ENCODE measurements at places on chromosomes 7 and 10.

- H3K4me3 ChIP-seq: no peak within 1 kb of the TSS
- H3K36me3 ChIP-seq: no peaks in the 10 kb centered on the region
Measured at GRCh38 chr10:61662794-61663259, at the start of gene CABCOCO1. Gene CABCOCO1 (plus strand): TSS chr10:61662929. CDS start chr10:61662973, 44 bp downstream.

- DNase-seq: peak; percentile 17
- peaks cover 26% of the 10 kb centered on the region for H3K36me3 ChIP-seq
- H3K4me1 ChIP-seq: peaks cover 36% of the 10 kb centered on the region
- peak overlapping the region; percentile 99 for H3K4me3 ChIP-seq
Measured at GRCh38 chr7:87218796-87219544, 562 bp downstream of the TMEM243 start.

DNA sequence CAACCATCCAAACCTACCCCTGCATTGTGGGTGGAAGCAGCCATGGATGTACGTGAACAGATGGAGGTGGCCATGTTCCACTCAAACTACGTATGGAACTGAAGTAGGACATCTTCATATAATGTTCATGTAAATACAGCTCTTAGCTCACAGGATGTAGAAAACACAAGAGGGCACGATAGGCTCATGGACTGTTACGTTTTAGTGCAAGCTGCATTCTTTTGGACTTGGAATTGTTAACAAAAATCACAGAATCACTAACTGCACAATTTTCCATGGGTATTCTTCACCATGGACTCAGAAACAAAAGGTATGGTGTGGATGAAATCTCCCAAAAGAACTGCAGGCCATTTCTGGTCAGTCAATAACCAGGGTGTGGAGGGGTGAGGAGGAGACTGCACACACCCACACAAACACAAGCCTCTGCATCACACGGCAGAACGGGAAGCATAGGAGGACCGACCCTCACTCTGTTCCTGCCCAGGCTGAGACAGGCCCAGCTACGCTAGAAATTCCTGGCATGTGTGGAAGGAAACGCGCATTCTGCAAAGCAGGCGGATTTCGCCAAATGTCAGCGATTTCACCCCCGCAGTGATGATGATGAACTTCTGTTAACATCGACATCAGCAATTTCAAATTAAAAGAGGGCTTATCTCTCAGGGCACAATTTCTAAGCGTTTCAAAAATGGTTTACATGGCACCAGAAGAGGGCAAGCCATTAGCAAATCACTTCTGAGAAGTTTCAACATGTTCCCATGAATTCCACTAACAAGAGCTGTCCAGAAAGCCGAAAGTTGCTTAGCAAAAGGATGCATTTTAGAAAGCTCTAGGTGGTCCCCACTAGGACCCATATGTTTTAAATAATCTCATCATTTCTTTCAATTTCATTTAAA lies 149.0 kb downstream of the TNS3 start:
- no peak for DNase-seq
- H3K27me3 ChIP-seq: no peaks in the 10 kb centered on the region
- H3K27ac ChIP-seq: no peak overlapping the region
- no peak overlapping the region for H3K4me3 ChIP-seq

DNA sequence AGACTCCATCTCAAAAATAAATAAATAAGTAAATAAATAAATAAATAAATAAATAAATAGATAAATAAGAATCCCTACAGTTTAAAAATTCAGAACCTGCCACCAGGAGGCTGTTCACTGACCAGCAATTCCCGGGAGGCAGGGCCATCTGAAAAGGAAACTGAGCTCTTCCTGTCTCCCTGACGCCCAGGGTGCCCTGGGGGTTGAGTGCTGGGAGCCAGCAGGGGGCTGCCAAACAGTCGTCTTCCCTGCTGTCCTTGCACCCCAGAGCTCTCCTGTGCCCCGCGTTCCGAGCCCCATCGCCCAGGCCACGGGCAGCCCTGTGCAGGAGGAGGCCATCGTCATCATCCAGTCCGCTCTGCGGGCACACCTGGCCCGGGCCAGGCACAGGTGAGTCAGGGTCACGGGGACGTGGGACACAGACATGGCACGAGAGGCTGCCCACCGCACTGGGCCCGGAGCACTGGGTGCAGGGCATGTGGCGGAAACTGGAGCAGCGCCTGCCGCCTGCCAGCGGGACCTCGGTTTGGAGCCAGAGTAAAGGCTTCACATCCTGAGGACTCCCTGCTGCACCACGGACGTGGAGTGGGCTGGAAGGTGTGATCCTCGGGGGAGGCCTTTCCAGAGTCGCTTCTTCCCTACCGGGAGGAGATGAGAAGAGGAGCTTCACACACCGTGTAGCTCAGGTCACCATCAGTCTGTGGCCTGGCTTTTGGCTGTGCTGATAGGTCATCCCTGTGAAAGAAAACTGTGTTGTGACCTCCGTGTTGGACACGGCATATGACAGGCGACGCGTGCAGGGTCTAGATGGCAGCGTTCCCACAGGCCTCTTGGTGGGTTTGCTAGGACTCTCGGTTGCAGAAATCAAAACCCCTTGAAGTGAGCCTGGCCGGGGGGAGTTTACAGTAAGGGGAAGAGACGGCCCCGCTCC lies 25.9 kb upstream of the TTYH3 start:
- no peaks in the 10 kb centered on the region for H3K27me3 ChIP-seq
- H3K4me3 ChIP-seq: no peak overlapping the region
- no peaks in the 10 kb centered on the region for H3K36me3 ChIP-seq
- peaks cover 3% of the 10 kb centered on the region for H3K4me1 ChIP-seq
- H3K27ac ChIP-seq: no peak overlapping the region

DNA sequence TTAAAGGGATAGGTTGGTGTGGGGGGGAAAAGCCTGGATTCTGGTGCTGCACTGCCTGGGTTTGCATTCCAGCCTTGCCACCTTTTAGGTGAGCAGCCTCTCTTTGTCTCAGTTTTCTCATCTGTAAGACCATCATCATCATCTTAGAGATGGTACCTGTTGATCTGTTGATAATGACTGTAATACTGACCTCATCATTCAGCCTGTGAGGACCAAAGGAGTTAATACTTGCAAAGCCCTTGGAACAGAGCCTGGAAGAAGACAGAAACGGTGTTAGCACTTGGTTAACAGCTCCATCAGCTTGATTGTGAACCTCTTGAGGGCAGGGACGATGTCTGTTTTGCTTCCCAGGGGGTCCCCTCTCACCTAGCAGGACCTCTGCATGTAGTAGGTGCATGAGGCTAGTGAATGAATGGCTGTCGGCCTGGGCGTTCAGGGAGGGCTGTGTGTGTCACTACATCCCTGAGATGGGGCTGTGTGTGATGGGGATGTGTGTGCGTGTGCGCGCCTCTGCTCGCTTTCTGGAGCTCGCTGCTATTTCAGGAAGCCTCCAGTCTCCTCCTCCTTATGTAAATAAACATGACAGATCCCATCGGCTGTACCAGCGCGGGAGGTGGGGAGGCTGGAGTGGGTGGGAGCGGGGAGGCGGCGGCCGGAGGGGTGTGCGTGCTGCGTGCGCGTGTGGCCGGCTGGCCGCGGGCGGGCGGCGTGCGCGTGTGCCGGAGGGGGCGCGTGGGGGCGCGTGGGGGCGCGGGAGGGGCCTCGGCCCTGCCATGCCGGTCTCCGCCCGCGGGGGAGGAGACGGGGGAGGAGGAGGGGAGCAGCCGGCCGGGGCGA lies 61.2 kb downstream of the NEURL1 start:
- no peak overlapping the region for H3K27ac ChIP-seq
- no peaks in the 10 kb centered on the region for H3K36me3 ChIP-seq
- H3K4me3 ChIP-seq: peak overlapping the region; percentile 58
- DNase-seq: peak; percentile 17
- H3K27me3 ChIP-seq: peaks cover 10% of the 10 kb centered on the region
- peaks cover 24% of the 10 kb centered on the region for H3K4me1 ChIP-seq

GRCh38 chr7:149883452-149883861 lies 9.7 kb downstream of the ATP6V0E2 start:
- peaks cover 7% of the 10 kb centered on the region for H3K4me1 ChIP-seq
- no peak overlapping the region for H3K4me3 ChIP-seq
- H3K36me3 ChIP-seq: peaks cover 6% of the 10 kb centered on the region
- H3K27me3 ChIP-seq: no peaks in the 10 kb centered on the region
- H3K27ac ChIP-seq: peak overlapping the region; percentile 24
- peak; percentile 48 for DNase-seq

GRCh38 chr7:70589590-70589989 lies 542.4 kb upstream of the GALNT17 start:
- no peaks in the 10 kb centered on the region for H3K4me1 ChIP-seq
- H3K4me3 ChIP-seq: no peak overlapping the region
- no peak for DNase-seq
- H3K27me3 ChIP-seq: peaks cover 4% of the 10 kb centered on the region
- no peaks in the 10 kb centered on the region for H3K36me3 ChIP-seq
- no peak overlapping the region for H3K27ac ChIP-seq

- no peak overlapping the region for H3K4me3 ChIP-seq
- H3K4me1 ChIP-seq: peaks cover 40% of the 10 kb centered on the region
- H3K27ac ChIP-seq: no peak overlapping the region
- DNase-seq: no peak
- H3K27me3 ChIP-seq: no peaks in the 10 kb centered on the region
Measured at GRCh38 chr7:105036217-105037168, 22.5 kb downstream of the KMT2E start.

DNA sequence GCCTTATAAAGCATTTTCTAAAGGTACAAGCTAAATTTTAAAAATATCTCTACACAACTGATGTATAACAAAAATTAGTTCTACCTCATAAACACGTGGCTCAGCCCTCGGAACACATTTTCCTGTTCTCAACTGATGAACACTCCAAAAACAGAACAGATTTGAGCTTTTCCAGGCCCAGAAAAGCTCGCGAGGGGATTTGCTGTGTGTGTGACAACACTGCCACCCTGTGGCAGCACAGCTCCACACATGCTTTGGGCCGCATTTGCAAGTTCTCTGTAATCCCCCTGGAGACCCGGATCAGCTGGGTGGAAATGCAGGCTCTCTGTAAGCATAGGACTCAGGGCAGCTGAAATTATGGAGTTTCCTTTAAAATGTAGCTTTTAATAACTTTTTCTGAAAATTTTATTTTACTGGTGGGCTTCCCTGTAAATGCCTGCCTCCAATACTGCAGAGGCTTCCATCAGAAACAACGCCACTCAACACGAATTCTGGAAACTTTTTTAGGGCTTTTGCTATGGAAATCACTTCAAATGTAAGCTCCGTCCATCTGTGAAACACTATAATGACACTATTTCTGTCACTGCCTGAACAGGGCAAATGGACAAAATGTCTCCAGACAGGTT lies 155.5 kb downstream of the COBL start:
- DNase-seq: peak; percentile 25
- H3K4me1 ChIP-seq: peaks cover 16% of the 10 kb centered on the region
- no peak overlapping the region for H3K4me3 ChIP-seq
- peaks cover 34% of the 10 kb centered on the region for H3K27me3 ChIP-seq
- H3K27ac ChIP-seq: no peak overlapping the region
- H3K36me3 ChIP-seq: no peaks in the 10 kb centered on the region

GRCh38 chr7:135091717-135092116 lies 56.2 kb upstream of the TMEM140 start:
- no peak for DNase-seq
- no peaks in the 10 kb centered on the region for H3K27me3 ChIP-seq
- H3K4me3 ChIP-seq: no peak overlapping the region

DNA sequence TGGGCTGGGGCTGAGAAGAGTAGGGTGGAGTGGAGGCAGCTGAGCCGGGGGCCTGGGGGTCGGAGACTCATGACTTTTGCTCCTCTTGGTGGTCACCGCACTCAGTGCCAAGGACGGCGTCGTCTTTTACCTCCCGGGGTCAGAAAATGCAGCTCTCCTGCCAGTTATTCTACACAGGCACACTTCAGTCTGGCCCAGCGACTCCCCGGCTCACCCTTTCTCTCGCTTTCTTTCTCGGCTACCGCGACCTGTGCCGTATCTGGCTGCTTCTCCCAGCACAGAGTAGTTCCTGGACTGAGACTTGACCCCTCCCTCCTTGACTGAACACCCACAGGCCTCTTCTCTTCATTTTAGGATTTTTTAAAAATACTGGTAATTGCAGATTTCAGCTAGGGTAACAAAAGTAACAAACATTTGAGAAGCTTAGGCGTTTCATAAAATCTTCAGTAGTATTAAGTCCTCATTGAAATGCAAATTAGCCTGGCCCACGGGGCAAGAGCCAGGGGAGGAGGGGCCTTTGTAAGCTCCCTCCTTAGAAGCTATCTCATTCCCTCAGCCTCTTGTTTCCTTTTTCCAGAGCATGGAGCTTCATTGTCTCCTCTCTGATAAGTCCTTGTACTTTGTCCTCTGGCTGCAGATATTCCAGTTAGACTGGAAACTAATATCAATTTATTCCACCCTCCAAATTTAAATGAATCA lies 1.1 kb upstream of the PRLHR start:
- H3K27ac ChIP-seq: no peak overlapping the region
- no peak for DNase-seq
- H3K4me3 ChIP-seq: no peak overlapping the region
- no peaks in the 10 kb centered on the region for H3K4me1 ChIP-seq

GRCh38 chr7:43141091-43141490 lies 28.6 kb downstream of the HECW1 start:
- DNase-seq: no peak
- H3K27me3 ChIP-seq: no peaks in the 10 kb centered on the region
- no peaks in the 10 kb centered on the region for H3K36me3 ChIP-seq
- H3K27ac ChIP-seq: no peak overlapping the region
- H3K4me1 ChIP-seq: no peaks in the 10 kb centered on the region
- no peak overlapping the region for H3K4me3 ChIP-seq

DNA sequence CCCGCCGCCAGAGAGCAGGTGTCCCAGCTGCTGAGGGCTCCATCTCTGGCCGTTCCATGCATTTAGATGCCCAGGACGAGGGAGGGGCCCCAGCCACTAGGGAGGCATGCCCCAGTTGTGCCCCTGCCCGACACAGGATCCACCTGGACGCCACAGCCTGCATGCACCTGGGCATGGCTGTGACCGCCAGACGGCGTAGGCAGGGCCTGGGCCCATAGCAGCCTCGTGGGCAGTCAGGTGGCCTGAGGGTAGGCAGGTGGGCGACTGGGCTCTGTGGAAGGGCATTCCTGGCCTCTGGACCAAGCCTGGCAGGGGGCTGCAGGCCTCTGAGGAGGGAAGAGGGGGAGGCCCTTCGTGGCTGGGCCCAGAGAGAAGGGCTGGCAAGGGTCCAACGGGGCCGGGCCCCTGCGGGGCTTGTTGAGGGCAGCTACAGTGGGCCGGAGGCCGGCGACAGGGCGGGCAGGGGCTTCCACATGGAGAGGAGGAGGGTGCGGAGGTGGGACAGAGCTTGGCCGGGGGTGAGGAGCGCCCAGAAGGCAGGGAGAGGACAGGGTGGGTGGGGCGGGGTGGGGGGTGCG lies 76.0 kb upstream of the NKX6-2 start:
- H3K4me3 ChIP-seq: no peak overlapping the region
- DNase-seq: no peak
- no peak overlapping the region for H3K27ac ChIP-seq
- H3K36me3 ChIP-seq: no peaks in the 10 kb centered on the region
- peaks cover 2% of the 10 kb centered on the region for H3K4me1 ChIP-seq

GRCh38 chr10:131920693-131921092 lies 19.9 kb downstream of the PPP2R2D start:
- H3K4me1 ChIP-seq: peaks cover 33% of the 10 kb centered on the region
- no peak overlapping the region for H3K4me3 ChIP-seq
- no peak for DNase-seq
- peaks cover 77% of the 10 kb centered on the region for H3K36me3 ChIP-seq
- no peaks in the 10 kb centered on the region for H3K27me3 ChIP-seq

GRCh38 chr7:130309986-130310385 lies 17.0 kb downstream of the CPA4 start:
- H3K4me3 ChIP-seq: no peak overlapping the region
- H3K27ac ChIP-seq: no peak overlapping the region
- peaks cover 3% of the 10 kb centered on the region for H3K27me3 ChIP-seq
- H3K36me3 ChIP-seq: no peaks in the 10 kb centered on the region
- H3K4me1 ChIP-seq: no peaks in the 10 kb centered on the region
- no peak for DNase-seq

All from activated T-helper 2 cell treated with anti-CD3 and anti-CD28 coated beads, Interferon-gamma antibody, Interleukin-2, Interleukin-4, amounts not matched to agents 10 μg/mL and 5 μg/mL and 100 μg/mL, durations not matched to agents 14 hours and 24 hours and 36 hours (primary cell).